ENCODE measurements at places on chromosomes 2 and 18. TPM values are rescaled to one million over a fixed set of nuclear protein-coding genes. Genes with fewer than 3 reads are reported as not detected.

Gene RNF152
- total RNA-seq, result 90.5 TPM

Gene RTP5
- not detected for total RNA-seq

Gene ALPG
- not detected for total RNA-seq

Gene SDC1
- total RNA-seq, result 14.4 TPM

Gene CCDC85A
- total RNA-seq, result 5.4 TPM

Gene NCL
- total RNA-seq, result 346 TPM

Gene ZNF892
- 4.0 TPM for total RNA-seq

Gene PCARE
- not detected for total RNA-seq

Gene AKAIN1
- total RNA-seq, result not detected

Gene ADD2
- 0.28 TPM for total RNA-seq

Gene CNTNAP5
- under 0.01 TPM for total RNA-seq

Gene KATNAL2
- total RNA-seq, result 0.96 TPM

Gene TLX2
- total RNA-seq, result under 0.01 TPM

Gene HSBP1L1
- total RNA-seq, result 0.77 TPM

Gene HTRA2
- total RNA-seq, result 44.8 TPM

Gene UGT1A1
- not detected for total RNA-seq

Gene ANO7
- 0.85 TPM for total RNA-seq

Gene ANKRD29
- 3.9 TPM for total RNA-seq

Gene TYW5
- total RNA-seq, result 8.5 TPM
